NCI-H1930 (cell line): ENCODE measurements at places on chromosomes 13 and 19.

- no peak for DNase-seq
Observed at GRCh38 chr13:113888701-113889330, 24.9 kb upstream of the GAS6 start.

DNA sequence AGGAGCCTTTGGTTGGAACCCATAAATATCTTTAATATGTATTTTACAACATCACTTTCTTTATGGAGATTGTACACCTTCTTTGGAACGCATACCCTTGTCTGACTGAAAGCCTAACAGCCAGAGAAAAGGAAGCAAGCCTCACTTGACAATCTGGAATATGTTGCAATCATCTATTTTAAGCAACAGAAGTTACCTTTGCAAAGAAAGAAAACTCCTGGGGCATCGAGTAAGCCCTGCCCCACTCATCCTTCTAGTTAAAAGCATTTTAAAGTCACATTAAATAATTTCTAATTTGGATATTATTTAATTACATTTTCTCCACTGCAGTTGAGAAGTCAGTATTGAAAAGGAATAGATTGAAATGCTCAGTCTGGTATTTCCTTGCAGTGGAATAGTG lies 542.7 kb downstream of the MYO16 start:
- DNase-seq, result no peak

- DNase-seq, result no peak
Observed at GRCh38 chr13:75985132-75985531, 349.0 kb downstream of the LMO7 start.

DNA sequence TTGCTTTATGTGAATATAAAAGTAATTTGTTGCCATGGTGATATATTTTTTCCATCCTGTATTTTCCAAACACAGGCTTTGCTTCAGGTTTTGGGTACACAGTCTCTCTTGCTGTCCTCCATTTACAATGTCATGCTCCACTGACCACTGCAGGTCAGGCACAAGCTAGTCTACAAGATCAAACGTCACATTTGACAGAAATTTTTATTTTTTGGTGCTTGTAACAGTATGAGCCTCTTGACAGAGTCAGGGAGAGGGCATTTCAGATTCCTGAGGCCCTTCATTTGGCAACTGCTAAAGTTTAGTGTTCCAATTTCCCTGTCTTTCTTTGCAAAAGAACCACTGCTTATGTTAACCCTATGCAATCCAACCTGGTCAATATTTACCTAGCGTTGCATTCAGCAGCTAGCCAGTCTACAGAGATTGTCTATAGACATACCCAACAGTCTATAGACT lies 175.0 kb downstream of the RFC3 start:
- DNase-seq, result peak; percentile 50

GRCh38 chr19:55624109-55625003 lies at the start of gene ZNF784:
Gene ZNF784, minus strand, starts transcription at chr19:55624566. Its CDS starts 5 bp downstream, at chr19:55624561.
- peak; percentile 95 for DNase-seq

- DNase-seq, result no peak
Observed at GRCh38 chr13:101453784-101454201, 1.3 kb downstream of the ITGBL1 start.

DNA sequence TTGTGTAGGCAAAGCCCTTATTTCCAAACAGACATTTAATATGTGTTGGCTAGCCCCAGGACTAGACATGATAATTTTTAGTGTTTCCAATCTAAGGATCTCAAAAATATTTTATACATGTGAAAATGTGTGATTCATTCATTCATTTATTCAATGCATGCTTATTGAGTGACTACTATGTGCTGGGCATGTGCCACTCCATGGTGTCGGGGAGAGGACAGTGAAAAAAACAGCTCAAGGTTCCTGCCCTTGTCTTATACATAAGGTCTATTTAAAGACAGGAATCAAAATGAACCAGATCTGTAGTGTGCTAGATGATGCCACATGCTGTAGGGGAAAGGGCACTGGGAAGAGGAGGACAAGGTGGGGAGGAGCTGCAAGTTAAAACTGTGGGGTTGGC lies 36.5 kb downstream of the GJA3 start:
- no peak for DNase-seq

DNA sequence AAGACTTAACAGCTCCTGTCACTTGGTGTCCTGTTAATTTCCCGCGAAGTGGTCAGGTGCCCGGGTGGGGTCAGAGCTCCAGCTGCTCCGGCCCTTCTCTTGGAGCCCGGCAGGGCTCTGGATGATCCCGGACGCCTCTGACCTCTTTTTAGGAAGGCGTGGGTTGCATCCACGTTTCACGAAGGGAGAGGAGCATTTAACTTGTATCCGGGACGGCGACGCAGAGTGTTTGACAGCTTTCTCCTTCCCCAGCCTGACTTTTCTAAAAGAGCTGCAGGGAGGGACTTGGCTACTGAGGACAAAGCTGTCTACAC lies 656 bp downstream of the ZNF155 start:
- no peak for DNase-seq

- DNase-seq, result no peak
Observed at GRCh38 chr19:16801600-16802013, 27.6 kb upstream of the SIN3B start.

- no peak for DNase-seq
Observed at GRCh38 chr19:35262101-35262761, 6.5 kb upstream of the USF2 start.

- no peak for DNase-seq
Observed at GRCh38 chr19:55486971-55487923, 989 bp upstream of the SSC5D start.

DNA sequence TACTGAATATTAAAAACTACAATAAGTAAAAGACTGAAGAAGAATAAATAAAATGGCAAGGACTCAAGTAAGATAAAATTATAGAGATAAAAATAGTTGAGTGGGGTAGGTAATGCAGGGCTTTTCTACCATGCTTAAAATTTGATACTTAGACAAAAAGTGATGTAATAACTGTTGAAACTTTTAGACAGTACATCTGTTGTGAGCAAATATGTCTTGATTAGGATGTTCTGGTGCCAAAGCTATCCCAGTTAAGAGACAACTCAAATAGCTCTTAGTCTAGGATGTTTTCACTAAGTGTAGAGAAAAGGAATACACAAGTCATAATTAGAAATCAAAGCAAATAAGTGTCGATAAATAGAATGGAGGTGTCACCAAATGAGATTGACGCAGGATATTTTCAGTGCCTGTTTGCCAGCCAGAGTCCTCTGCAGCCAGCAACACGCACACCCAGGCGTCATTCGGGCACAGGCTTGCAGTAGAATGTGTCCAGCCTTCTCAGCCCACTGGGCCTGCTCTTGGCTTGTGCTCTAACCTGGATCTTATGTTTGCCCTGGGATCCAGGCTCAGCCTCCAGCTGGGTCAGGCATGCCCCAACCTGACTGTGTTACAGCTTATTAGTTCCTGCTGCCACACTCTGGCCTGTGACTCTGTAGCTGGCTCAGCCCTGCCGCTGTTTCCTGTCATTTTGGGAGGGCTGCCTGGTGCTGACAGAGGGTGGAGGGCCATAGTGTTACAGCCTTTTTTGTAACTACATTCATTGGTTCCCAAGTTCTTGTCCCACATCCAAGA lies 766.2 kb downstream of the PCDH17 start:
- no peak for DNase-seq

DNA sequence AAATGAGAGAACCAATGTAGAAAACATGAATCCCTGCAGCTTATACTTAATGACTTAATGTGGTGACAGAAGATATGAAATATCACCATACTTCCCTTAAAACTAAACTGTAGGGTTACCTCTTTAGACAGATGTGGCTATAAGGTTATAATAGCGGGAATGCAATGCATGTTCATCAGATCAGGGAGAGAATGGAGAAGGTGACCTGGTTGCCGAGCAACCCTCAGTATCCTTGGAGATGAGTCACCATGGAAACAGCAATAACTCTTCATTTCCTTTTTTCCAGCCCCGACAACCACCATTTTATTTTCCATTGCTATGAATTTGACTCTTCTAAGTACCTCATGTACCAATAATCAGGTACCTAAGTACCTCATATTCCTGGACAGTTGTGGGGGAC lies 28.0 kb upstream of the ZNF835 start:
- no peak for DNase-seq

DNA sequence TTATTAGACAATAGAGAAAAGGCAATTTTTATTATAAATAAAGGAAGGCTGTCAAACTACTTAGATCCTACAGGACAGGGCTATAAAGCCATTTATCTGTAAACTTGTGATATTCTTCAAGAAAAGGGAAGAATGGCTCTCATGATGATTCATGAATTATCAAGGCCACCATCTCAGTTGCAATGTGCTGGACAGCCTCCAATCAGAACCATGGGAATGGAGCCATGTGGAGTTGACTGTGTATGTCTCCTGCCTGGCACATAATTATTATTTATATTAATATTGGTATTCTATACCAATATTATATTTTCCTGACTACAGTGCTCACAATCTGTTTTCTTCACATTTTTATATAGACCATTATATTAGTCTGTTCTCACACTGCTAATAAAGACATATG lies 560.5 kb upstream of the MIR17HG start:
- DNase-seq, result no peak

DNA sequence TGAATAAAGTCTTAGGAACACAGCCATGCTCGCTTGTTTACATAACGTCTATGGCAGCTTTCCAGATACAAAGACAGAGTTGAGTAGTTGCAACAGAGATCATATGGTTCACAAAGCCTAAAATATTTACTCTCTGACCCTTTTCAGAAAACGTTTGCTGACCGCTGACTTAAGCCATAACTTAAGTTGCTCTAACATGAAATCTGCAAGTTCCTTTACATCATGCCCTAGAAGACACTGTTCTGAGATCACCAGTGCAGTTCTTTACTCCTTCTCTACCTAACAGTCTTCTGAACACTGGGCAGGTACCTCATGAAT lies 166.4 kb downstream of the DCLK1 start:
- DNase-seq, result no peak
